ENCODE measurements at places on chromosomes 7 and 10.

GRCh38 chr7:148964483-148965267 lies 63.6 kb downstream of the PDIA4 start:
- DNase-seq = no peak

DNA sequence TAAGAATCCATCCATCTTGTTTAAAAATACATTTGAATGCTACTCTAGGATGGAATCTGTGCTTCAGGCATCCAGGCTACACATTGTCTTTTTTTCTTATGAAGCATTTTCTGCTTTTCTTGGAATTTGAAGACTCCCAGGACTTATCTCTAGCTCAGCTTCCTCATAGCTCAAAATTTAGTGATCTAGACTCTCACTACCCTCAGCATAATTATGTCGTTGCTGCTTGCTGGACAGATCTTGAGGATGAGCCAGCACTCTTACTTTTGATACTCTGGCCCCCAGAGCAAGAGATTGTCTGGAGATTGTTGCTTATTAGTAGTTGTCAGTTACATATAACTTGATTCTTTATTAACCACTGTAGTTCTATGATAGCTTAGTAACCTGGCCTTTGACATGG lies 83.3 kb upstream of the FGL2 start:
- no peak for DNase-seq

DNA sequence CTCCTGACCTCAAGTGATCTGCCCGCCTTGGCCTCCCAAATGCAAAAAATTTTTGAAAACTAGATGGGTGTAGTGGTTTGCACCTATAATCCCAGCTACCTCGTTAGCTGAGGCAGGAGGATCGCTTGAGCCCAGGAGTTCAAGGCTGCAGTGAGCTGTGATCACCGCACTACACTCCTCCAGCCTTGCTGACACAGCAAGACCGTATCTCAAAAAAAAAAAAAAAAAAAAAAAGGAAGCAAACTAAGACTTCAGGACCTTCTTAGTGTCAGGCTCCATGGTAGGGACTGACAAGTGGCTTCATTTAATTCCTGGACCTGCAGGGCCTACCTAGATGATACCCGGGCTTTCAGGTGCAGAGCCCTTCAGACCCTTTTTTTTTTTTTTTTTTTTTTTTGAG lies 2.5 kb downstream of the POP7 start:
- DNase-seq = no peak

GRCh38 chr10:119781498-119781897 lies 55.6 kb downstream of the INPP5F start:
- no peak for DNase-seq

DNA sequence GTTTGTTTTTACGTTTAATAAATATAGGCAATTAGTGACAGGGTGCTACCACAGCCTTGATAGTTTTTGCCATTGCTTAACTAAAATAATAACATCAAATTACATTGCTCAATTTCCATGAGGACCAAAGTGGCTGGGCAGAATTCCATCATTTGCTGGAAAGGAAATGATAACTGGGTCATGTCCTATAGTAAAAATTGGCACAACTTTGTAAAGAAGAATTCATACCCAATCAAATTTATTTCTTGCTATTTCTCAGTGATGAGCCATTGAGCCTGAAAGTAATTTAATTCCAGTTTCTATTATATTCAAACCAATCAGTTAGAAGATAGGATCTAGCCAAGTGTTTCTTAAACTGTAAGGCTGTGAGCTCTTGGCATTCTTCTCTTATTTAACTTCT lies 102.2 kb upstream of the CTTNBP2 start:
- DNase-seq = no peak

DNA sequence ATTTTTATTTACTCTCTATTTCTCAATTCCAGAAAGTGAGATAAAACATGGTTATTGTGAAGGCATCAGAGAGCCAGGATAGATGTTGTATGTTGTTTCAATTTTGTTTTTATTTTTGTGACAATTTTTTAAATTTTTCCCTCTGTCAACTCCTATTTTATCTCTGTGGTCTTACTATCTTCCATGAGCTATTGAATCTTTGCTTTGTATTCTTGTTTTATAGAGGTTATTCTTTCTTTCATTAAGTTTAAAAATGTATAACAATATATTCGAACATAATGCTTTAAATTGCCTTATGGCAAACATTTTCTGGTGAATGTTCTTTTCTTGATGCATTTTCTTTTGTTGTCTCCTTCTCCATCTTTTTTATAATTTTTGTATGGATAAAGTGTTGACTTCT lies 78.4 kb downstream of the POU6F2 start:
- DNase-seq = no peak

GRCh38 chr10:124593431-124593985 lies 131.9 kb downstream of the LHPP start:
- no peak for DNase-seq

DNA sequence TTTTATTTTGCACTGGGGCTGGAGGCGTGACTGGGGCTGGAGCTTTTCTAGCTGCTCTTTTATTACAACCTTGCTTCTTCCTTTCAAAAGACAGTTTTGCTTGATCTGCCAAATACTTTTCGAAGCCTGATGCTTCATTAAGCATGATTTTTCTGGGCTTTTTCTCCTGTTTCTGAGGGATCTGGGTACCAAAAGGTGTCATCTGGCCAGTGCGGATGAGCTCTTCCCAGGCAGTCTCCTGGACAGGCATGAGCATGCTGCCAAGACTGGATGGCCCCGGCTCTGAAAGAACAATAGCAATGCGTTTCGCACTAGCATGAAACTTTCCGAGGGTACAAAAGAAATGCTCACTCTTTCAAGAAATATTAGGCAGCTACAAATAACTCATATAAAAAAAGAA lies 14.4 kb downstream of the ERCC6 start:
- no peak for DNase-seq

DNA sequence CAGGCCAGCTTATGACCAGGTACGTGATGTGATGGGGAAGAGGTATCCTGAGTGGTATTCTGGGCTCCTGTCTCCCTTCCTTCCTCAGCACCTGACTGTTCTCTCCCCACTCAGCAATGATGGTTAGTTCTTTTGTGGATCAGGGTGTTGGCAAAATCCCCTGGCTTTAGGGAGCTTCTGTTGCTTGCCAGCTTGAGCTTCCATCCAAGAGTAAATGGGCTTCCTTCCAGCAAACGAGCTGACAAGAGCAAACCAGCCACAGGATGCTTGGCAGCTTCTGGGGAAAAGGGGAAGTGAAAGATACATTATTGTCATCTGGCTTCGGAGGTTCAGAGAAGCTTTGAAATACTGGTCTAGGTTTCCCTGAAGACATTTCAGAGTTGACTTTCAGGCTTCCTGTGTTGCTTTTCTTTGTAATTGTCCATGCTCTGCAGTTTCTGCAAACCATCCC lies 5.2 kb downstream of the DUSP5 start:
- peak; percentile 90 for DNase-seq

DNA sequence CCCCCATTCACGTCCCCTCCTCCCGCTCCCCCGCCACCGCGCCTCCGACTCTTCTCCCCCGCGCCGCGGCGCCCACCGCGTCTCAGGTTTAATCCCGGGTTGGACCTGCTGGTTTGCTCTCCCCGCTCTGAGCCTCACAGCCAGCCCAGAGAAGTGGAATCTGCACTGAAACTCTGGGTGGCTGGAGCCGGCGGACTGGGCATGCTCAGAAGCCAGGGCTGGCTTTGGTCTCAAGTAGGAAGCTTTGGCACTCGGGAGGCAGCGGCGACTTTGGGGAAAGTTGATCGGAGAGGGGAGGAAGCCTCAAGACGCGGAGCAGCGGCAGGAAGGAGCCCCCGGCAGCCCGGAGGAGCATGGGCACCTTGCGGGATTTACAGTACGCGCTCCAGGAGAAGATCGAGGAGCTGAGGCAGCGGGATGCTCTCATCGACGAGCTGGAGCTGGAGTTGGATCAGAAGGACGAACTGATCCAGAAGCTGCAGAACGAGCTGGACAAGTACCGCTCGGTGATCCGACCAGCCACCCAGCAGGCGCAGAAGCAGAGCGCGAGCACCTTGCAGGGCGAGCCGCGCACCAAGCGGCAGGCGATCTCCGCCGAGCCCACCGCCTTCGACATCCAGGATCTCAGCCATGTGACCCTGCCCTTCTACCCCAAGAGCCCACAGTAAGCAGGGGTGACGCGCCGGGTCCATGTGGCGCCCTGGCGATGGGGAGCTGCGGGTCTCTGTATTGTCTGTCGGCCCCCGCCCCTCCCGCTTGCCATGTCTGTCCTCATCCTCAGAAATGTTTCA lies at the start of gene PRKG1:
Gene PRKG1, plus strand, starts transcription at position 250 of the 791 bp plus-strand sequence.
- DNase-seq = peak; percentile 42

- DNase-seq = no peak
Measured at GRCh38 chr7:107946451-107946850, 55.5 kb downstream of the DLD start.

GRCh38 chr7:52797801-52798200 lies 237.6 kb upstream of the POM121L12 start:
- DNase-seq = no peak

GRCh38 chr7:798921-799470 lies 33.3 kb upstream of the SUN1 start:
- no peak for DNase-seq

DNA sequence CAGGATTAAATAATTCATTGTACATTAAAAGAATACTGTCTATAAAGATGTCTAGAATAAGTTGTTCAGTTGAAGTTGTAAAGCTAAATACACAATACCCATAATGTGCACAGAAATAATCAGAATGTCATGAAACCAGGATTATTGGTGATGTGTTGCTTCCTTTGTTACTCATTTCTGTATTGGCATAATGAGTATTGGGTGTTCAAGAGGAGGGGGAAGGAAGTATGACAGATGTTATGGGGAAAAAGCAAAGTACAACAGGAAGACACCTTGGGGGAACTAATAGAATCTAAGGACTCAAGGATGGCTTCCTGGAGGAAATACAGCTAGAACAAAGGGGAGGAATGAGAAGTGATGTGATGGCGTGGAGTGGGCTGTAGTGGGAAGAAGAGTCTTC lies 15.0 kb downstream of the ANKRD1 start:
- DNase-seq = no peak

GRCh38 chr10:126519185-126519584 lies 130.9 kb upstream of the ADAM12 start:
- no peak for DNase-seq

- DNase-seq = no peak
Measured at GRCh38 chr7:114930829-114931655, 9.1 kb downstream of the MDFIC start.

- no peak for DNase-seq
Measured at GRCh38 chr10:125122566-125122965, 37.8 kb downstream of the CTBP2 start.

DNA sequence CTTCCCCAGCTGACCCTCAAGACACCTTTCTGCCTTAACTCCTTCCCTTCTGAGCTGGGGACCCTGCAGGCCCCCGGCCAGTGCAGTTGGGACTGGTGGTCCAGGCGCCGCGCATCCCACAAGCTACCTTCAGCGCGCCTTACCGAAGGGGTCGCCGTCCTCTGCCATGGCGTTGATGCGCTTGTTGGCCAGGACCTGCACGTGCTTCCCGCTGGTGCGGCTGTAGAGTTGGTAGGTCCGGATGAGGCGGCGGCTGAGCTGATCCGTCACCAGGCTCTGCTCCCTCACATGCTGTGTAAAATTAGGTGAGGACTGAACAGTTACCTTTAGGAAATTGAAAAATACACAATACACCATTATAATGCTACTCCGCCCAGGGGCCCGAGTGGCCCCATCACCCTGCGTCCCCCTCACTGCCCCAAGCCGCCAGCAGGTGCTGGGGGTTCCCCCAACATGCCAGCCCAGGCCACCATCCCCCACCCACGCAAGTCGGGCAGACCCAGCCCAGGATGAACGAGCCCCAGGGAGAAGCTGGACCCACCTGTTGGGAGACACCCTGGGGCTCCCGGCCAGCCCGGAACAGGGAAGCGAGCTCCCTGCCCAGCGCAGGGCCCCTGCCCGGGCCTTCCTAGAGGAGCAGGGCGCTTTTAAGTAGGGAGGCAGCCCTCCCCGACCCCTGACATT lies 1.2 kb downstream of the FGF8 start:
- no peak for DNase-seq

GRCh38 chr10:71383972-71384687 lies 12.6 kb upstream of the CDH23 start:
- no peak for DNase-seq

DNA sequence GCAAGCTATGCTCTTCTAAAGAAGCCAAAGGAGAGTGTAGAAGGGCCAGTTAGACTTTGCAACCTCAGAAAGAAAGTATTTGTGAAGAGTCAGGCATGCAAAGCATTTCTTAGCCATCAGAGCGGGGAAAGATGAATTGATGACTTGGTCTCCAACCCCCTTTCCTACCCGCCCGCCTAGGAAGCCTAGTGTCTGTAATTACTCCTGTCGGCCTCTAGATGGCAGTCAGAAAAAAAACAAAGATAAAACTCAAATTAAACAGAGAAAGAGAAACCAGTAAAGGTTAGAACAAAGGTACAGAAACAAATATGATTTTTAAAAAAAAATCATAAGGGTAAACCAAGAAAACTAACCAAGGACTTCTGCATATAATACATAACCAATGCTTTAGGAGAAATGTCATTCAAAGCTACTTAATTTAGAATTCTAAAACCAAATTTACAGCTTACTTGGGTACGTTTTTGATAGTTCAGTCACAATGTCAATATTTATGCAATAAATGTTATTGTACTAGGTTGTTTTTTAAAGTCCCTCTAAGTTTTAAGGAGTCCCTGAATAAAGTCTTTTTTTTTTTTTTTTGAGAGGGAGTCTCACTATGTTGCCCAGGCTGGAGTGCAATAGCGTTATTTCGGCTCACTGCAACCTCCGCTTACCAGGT lies 97.6 kb downstream of the LYZL1 start:
- no peak for DNase-seq

DNA sequence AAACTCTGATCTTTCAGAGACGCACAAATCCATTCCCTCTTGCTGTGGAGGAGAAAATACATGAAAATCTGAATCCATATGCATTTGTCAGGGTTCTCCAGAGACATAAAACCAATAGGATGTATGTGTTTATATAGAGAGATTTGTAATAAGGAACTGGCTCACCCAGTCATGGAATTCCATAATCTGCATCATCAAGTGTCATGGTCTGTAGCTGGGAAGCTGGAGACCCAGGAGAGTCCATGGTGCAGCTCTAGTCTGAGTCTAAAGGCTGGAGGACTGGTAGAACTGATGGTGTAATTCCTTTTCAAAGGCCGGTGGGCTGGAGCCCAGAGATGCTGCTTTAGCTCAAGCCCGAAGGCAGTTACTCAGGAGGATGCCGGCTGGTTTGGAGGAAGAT lies 134.0 kb downstream of the TCF7L2 start:
- no peak for DNase-seq
